ENCODE measurements at places on chromosomes 2 and 18.

DNA sequence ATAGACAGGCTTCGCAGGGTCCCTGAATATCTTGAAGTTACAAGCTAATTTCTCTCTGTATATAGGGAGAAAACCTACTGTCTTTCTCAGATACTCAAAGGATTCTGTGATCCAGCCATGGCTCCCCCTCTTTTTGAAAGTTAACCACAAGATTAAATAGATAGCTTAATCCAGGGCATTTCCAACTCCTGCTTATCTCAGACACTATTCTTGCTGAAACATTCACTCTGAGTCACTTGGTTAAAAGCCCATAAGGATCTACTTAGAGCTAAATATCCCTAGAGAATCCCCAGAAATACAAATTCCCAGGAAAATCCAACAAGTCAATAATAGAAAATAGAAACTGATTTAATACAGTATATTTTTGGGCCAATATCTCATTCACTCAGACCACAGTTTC lies 179.1 kb upstream of the LYPD1 start:
- no peak for DNase-seq

GRCh38 chr2:178074123-178075005 lies 1.8 kb upstream of the PDE11A start:
- no peak for DNase-seq

DNA sequence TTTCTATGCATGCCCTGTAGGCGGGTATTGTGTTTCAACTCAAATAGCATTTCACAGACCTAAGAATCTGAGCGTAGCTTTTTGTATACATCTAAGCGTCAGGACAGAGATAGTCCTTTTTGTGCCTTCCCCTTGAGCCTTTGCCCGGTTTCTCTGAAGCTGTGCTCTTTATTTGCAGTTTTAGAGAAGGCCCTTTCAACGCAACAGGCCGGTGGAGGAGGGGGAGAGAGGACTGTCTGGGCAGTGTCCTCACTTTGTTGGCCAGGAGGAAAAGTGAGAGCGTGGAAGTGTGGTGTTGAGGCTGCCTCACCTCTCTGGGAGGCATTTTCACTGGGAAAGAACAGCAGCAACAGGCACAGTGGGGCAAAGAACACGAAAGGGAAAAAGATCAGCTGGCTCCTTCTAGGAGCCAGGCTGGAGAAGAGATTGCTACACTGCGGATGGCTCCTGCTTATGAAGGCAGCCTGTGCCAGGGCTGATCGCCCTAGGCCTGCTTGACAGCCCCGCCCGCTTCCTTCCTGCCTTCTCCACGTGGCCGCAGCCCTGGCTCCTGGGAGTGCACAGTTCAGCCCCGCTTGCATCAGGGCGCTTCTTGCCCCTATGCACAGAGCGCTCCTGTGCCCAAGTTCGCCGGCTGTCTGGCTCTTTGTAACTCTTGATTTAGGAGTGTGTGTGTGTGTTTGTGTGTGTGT lies 195.6 kb upstream of the POU3F3 start:
- no peak for DNase-seq

DNA sequence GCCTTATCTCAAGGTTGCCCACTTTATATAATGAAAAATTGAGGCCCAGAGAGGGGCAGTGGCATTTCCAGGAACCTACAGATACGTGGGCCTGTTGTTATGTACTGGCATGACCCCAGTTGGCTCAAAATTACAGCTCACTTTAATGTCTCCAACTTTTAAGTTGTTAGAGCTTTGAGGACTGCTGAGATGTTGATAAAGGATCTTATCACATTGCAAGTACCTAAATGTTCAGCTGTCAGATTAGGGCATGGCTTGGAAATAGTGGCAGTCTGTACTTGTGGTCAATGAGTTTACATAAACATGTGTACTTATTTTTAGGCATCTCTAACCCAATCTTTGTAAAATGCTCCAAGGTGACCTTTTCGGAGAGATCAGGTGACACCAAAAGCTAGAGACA lies 14.6 kb downstream of the SLC4A5 start:
- DNase-seq, result no peak

- DNase-seq, result no peak
Measured at GRCh38 chr2:200703127-200703925, 108.4 kb upstream of the BZW1 start.

- DNase-seq, result no peak
Measured at GRCh38 chr18:22191923-22192322, 22.5 kb downstream of the GATA6 start.

- DNase-seq, result no peak
Measured at GRCh38 chr18:22377769-22378168, 39.9 kb downstream of the CTAGE1 start.

DNA sequence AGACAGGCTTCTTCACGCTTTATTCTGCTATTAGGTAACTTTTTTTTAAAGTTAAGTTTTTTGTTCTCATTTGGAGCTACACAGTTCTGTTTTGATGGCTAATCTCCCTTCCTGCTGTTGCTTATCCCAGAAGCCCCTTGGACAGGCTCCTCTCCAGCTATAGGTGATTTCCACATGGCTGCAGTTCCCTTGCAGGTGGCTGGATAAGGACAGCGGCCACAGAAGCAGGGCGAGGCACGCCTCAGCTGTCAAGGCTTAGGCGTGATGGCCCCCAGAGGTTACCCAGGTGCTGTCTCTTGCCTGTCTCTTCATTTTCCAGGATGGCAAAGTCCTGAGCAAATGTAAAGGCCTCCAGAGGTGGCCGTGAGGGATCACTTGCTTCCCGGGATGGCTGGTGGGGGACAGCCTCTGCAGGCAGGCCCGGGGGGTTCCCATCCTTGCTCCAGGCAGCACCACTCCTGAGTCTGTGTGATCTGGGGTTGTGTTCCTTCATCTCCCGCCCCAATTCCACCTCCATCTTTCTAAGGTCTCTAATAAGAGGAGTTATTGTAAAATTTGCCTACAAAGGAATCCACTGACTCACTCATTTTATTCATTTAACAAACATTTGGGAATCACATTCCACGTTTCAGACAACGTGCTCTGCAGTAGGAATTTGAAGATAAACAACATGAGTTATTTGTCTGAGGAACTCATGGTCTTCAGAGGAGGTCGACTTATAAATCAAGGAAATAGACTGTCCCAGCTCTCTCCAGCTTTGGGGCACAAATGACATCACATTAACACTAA lies 53.4 kb downstream of the NAPG start:
- DNase-seq, result no peak

GRCh38 chr18:73790587-73790986 lies 357.0 kb downstream of the FBXO15 start:
- no peak for DNase-seq

DNA sequence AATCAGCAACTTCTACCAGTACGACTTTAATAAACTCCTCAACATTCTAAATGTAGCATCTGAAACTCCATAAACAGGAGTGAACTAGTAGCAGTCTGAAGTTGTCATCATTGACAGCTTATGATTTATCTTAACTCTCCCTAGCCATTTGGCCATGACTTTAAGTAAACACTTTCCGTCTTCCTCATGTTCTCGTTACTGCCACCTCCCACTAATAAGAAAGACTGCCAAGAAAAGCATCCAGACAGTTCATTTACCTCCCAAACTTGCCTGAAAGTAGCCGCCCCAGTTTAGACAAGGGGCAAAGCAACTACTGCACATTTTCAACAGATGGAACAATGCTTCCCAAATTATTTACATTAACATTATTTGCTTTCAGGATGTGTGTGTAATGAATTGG lies 287.5 kb downstream of the OSR1 start:
- DNase-seq, result no peak

GRCh38 chr18:58353581-58353980 lies 275.3 kb downstream of the ALPK2 start:
- no peak for DNase-seq

GRCh38 chr2:106201661-106202060 lies 7.6 kb upstream of the UXS1 start:
- no peak for DNase-seq

GRCh38 chr2:170404846-170405245 lies 226.9 kb downstream of the MYO3B start:
- DNase-seq, result no peak

DNA sequence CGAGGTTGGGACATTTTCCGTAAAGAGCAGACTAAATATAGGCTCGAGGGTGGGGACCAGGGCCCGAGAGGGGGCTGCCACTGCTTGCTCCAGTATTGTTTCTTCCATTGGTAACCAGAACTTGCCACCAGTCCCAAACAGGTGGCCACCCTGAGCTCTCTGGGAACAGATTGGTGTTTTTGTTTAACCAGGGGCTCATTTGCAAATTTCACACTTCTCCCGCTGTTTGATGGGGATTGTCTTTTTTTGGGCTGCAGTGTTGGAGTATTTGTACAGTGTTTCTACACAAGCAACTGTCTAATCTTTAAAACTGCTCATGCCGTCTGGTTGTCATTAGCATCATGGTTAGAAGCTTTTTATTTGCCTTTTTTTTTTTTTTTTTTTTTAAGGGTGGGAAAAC lies 8.5 kb downstream of the AGAP1 start:
- no peak for DNase-seq

DNA sequence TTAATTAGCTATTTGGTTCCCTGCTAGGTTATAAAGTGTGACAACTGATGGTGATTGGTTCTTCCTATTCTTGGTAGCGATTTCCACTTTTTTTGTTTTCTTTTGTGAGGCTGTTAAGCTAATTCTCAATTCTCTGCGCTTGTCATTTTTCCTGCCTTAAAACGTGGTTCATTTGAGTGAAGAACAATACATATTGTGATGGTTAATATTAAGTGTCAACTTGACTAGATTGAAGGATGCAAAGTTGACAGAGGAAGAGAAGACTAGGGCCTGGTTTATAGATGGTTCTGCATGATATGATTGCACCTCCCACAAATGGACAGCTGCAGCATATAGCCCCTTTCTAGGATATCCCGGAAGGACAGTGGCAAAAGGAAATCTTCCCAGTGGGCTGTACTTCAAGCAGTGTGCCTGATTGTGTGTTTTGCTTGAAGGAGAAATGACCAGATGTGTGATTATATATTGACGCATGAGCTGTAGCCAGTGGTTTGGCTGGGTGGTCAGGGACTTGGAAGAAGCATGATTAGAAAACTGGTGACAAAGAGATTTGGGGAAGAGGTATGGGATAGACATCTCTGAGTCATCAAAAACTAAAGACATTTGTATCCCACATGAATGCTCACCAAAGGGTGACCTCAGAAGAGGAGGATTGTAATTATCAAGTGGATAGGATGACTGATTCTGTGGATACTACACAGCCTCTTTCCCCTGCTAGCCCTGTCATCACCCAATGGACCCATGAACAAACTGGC lies 39.4 kb upstream of the ZNF804A start:
- no peak for DNase-seq

GRCh38 chr18:12659904-12660605 lies 2.1 kb upstream of the SPIRE1 start:
- no peak for DNase-seq

DNA sequence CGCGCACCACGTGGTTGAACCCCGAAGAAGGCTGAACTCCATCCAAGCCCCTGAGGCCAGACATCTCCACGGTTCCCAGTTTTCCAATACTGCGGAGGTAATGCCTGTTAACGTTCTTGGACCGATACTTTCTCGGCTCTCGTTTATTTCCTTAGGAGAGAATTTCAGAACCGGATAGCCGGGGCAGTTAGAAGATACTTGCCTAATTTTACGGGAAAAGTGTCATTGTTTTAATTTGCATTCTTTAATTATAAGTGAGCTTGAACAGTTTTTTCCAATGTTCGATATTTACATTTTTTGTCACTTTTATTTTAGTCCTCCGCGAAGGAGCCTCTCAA lies 10.2 kb upstream of the KCNG2 start:
- DNase-seq, result no peak

DNA sequence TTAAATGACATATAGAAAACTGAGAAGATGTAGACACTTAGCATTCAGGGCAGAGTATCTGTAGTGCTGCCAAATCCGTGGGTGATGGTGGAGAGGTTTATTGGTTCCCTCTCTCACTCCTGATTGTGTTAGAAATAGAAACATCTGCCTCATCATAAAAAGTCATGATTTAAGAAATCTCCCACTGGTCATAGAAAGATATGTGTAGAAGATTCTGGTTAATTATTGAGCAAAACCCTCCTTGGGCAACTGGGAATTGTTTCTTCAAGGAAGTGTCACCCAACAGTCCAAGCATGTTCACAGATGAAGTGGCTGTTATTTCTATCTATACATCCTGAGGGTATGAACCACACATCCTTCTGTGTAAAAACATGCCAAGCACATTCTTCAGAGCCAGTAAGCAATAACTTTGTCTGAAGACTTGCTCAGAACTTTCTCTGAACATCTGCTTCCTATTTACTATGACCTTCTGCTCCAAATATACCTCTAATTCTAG lies 33.6 kb upstream of the CHRNA1 start:
- no peak for DNase-seq

GRCh38 chr2:224843141-224843540 lies 127.0 kb upstream of the CCDC195 start:
- DNase-seq, result no peak

GRCh38 chr2:30288561-30288960 lies 57.2 kb downstream of the LBH start:
- no peak for DNase-seq

GRCh38 chr2:211737282-211737681 lies 801.3 kb downstream of the ERBB4 start:
- DNase-seq, result no peak

- DNase-seq, result no peak
Measured at GRCh38 chr2:100394111-100394641, 23.3 kb downstream of the CHST10 start.

DNA sequence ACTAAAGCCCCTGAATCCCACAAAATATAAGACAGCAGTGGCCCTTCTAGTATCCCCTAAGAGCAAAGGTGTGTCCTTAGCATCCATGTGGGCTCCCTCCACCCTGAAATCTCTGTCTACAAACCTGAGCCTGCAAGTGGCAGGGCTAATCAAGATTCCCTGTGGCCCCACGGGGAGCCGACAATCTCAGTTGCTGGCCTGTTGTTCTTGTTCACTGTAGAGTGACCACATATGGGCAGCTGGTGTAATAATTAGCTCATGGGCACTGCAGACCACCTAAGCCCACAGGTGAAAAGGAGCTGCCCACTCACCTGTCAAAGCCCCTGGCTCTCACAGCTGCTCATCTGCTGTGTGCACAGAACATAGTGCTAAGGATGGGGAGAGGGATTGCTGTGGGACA lies 102.3 kb downstream of the MRO start:
- DNase-seq, result no peak

DNA sequence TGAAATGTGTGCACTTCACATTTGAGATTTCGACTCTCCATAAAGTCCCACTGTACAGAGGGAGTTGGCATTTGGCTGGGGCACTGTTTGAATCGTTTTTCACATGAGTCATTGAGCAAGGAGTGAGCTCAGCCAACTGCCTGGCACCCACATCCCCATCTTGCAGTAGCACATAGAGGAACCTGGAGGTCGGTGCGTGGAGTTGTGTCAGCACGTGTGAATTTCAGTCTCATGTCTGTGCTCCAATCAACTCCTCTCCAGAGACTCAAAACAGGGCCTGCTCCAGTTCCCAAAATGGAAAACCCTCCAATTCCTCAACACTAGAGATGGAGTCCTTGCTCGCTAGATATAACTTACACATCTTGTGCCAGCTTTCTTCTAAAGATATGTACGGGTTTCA lies 126.8 kb upstream of the CAPN13 start:
- no peak for DNase-seq

GRCh38 chr2:197803033-197803444 lies 1.4 kb upstream of the PLCL1 start:
- DNase-seq, result no peak

- DNase-seq, result no peak
Measured at GRCh38 chr2:80874374-80874773, 569.8 kb upstream of the LRRTM1 start.

All from CD4-positive, alpha-beta T cell (primary cell).